ENCODE measurements at places on chromosomes 4 and X.

GRCh38 chrX:123223859-123224258 lies 39.8 kb downstream of the GRIA3 start:
- H3K4me1 ChIP-seq, result no peaks in the 10 kb centered on the region
- no peaks in the 10 kb centered on the region for H3K27me3 ChIP-seq
- H3K4me3 ChIP-seq, result no peak overlapping the region
- H3K27ac ChIP-seq, result no peak overlapping the region
- no peak for DNase-seq
- H3K36me3 ChIP-seq, result no peaks in the 10 kb centered on the region

GRCh38 chrX:9114245-9114644 lies 80.3 kb upstream of the FAM9B start:
- no peaks in the 10 kb centered on the region for H3K4me1 ChIP-seq
- no peaks in the 10 kb centered on the region for H3K36me3 ChIP-seq
- no peaks in the 10 kb centered on the region for H3K27me3 ChIP-seq
- no peak overlapping the region for H3K27ac ChIP-seq

DNA sequence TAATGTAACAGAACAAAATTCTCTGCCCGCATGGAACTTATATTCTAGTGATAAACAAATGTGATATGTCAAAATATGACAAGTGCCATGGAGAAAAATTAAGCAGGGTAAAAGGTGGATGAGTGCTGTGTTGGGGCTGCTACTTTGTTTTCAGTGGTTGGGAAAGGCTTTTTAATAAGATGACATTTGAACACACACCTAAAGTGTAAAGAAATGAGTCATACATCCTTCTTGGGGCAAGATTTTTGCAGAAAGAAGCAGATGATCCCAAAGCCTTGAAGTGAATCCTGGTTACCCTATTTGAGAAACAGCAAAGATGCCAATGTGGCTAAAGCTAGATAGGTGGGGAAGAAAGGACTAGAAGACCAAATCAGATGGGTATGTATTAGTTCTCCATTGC lies 564.1 kb downstream of the INPP4B start:
- no peak for DNase-seq
- peaks cover 10% of the 10 kb centered on the region for H3K4me1 ChIP-seq
- no peak overlapping the region for H3K27ac ChIP-seq
- no peak overlapping the region for H3K4me3 ChIP-seq

DNA sequence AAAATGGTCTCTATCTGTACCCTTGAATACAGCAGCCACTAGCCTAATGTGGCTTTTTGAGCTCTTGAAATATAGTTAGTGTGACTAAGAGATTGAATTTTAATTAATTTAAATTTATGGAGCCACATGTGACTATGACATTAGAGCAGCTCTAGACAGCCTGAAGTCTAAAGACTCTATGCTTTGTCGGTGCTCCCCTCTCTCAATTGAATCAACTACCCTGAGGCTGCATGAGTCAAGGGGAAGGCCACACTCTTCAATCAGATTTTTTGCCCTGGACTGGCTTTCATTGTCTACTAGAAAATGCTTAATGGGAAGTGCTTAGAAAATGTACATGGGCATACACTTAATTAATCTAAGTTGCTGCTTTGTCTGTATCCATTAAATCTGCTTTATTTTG lies 11.7 kb downstream of the TLR7 start:
- DNase-seq, result no peak
- no peaks in the 10 kb centered on the region for H3K4me1 ChIP-seq
- no peaks in the 10 kb centered on the region for H3K27me3 ChIP-seq
- no peak overlapping the region for H3K27ac ChIP-seq
- H3K4me3 ChIP-seq, result no peak overlapping the region

GRCh38 chrX:120335289-120335688 lies 24.0 kb upstream of the TMEM255A start:
- no peaks in the 10 kb centered on the region for H3K4me1 ChIP-seq
- H3K4me3 ChIP-seq, result no peak overlapping the region
- H3K36me3 ChIP-seq, result no peaks in the 10 kb centered on the region
- no peak for DNase-seq
- H3K27ac ChIP-seq, result no peak overlapping the region

- DNase-seq, result no peak
- H3K36me3 ChIP-seq, result no peaks in the 10 kb centered on the region
- H3K4me3 ChIP-seq, result no peak overlapping the region
- peaks cover 5% of the 10 kb centered on the region for H3K27me3 ChIP-seq
Observed at GRCh38 chr4:15182600-15183220, 180.4 kb downstream of the CPEB2 start.

DNA sequence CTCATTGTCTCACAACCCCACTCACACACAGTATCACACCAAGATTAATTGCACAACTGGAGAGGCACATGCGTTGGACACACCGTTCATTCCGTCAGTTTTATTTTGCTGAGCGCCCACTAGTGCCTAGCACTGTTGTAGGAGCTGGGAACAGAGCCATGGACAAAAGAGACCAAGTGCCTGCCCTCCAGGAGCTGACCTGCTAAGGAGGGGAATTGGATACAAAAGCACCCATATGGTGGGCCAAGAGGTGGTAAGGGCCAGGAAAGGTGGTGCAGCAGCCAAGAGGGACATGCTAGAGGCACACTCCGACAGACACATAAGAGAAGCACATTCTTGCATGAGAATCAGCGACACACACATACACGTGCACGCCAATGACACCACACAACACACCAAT lies 705 bp upstream of the CRMP1 start:
- DNase-seq, result no peak
- H3K4me3 ChIP-seq, result no peak overlapping the region
- no peaks in the 10 kb centered on the region for H3K36me3 ChIP-seq
- H3K4me1 ChIP-seq, result peaks cover 3% of the 10 kb centered on the region
- peak overlapping the region; percentile 6 for H3K27ac ChIP-seq

- H3K36me3 ChIP-seq, result no peaks in the 10 kb centered on the region
- DNase-seq, result no peak
- H3K4me3 ChIP-seq, result no peak within 1 kb of the TSS
Observed at GRCh38 chrX:103776546-103776945, at the start of gene PLP1. TSS of gene PLP1 (plus strand) at chrX:103776840. CDS start at chrX:103776996, 156 bp downstream.

DNA sequence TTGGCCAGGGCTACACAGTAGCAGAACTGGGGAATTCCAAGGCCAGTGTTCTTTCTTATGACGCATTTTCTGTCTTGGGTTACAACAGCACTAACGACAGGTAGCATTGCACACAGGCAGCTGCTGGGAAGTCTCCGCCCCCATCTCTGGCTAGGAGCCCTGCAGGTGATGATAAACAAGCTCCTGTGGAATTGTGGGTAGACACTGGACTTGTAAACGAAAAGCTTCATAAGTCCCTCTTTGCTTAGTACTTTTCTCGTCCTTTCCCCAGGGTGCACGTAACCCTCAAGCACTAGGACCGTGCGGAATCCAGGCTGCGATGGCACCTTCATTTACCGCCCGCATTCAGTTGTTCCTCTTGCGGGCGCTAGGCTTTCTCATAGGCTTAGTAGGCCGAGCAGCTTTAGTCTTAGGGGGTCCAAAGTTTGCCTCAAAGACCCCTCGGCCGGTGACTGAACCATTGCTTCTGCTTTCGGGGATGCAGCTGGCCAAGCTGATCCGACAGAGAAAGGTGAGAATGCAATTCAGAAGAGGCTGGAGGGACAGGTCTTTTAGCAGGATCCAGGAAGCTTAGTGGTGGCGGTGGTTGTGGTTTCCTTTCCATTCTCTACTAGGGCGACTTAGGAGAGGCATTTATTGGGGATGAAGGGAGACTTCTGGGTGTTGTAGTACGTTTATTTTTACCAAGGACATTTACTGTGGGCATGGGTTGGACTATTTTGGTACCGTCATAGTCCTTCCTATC lies at the start of gene FAAH2:
FAAH2 (plus strand) TSS at position 200 of the 745 bp plus-strand sequence; CDS start at position 320, 120 bp downstream.
- H3K27me3 ChIP-seq, result no peaks in the 10 kb centered on the region
- peaks cover 41% of the 10 kb centered on the region for H3K4me1 ChIP-seq
- peak within 1 kb of the TSS; percentile 76 for H3K4me3 ChIP-seq
- peak; percentile 52 for DNase-seq

GRCh38 chr4:52105276-52105675 lies 54.2 kb downstream of the SPATA18 start:
- no peak overlapping the region for H3K27ac ChIP-seq
- H3K27me3 ChIP-seq, result peaks cover 4% of the 10 kb centered on the region

DNA sequence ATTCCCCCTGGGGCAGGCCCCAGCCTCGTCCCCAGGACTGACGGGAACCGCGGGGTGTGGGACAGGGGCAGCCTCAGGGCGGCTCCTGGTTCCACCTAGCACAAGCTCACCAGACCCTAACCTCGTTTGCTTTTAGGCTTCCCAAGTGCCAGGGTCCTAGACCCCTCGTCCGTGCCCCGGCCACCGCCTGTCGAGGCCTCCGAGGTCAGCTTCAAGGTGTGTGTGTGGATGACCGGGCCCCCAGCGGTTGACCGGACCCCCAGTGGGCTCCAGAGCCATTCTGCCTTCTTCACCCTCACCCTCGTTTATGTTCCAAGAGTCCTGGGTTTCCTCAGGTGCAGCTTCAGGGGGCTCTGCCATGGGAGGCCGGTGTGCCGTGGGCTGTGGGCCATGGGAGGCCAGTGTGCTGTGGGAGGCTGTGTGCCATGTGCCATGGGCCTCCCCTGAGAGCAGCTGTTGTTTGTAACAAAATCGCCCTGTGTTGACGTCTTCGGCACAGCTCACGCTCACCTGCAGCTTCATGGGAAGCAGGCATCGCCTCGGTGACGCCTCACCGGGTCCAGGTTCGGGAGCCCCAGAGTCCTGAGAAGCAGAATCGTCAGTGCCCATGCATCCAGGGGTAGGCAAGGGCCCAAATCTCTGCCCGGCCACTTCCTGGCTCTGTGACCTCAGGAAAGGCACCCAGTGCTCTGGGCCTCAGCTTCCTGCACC lies 43.0 kb upstream of the HMX1 start:
- H3K4me1 ChIP-seq, result no peaks in the 10 kb centered on the region
- H3K27ac ChIP-seq, result no peak overlapping the region
- H3K27me3 ChIP-seq, result peaks cover 6% of the 10 kb centered on the region
- no peaks in the 10 kb centered on the region for H3K36me3 ChIP-seq
- DNase-seq, result peak; percentile 9
- H3K4me3 ChIP-seq, result no peak overlapping the region

- no peaks in the 10 kb centered on the region for H3K4me1 ChIP-seq
- no peak for DNase-seq
- no peak overlapping the region for H3K27ac ChIP-seq
- H3K27me3 ChIP-seq, result no peaks in the 10 kb centered on the region
- H3K4me3 ChIP-seq, result no peak overlapping the region
Observed at GRCh38 chrX:68045008-68045577, 388.2 kb downstream of the OPHN1 start.

GRCh38 chr4:153212736-153213135 lies 8.5 kb downstream of the TRIM2 start:
- H3K27me3 ChIP-seq, result peaks cover 50% of the 10 kb centered on the region
- H3K4me3 ChIP-seq, result no peak overlapping the region
- no peaks in the 10 kb centered on the region for H3K36me3 ChIP-seq
- no peak for DNase-seq
- H3K4me1 ChIP-seq, result no peaks in the 10 kb centered on the region
- no peak overlapping the region for H3K27ac ChIP-seq

DNA sequence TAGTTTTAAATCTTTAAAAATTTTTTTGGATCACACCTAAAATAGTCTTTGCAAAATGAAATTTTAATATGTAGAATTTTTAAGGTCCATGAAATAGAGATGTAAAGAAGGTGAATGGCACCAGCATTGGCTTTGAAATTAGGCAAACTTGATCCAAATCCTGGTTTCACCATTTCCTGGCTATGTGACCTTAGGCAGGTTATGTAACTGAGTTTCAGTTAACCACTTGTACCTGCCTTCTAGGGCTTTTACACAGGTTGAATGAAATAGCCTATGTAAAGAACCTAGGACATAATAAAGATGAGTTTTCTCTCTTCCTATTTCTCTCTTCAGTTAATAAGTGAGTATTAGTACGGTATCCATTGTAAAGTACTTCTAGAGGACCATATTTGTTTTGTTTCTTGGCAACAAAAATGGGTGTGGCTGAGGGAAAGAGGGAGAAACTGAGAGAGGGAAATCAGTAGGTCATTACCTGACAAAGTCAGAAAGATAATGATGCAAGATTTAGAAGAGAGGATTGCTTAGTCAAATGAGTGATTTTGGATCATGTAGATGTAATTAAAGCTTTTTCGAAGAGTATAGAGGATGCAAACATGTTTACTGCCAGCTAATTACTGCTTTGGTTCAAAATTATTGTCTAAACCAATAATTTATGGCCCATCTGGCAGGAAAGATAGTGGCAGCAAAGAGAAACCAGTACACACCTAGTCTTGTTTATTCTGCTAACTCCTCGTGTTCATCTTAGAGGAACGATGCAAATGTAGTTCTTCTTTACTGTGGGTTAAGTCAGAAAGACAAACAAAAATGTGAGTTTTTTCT lies 81.9 kb downstream of the PDLIM5 start:
- H3K27ac ChIP-seq, result no peak overlapping the region
- no peaks in the 10 kb centered on the region for H3K4me1 ChIP-seq
- H3K4me3 ChIP-seq, result no peak overlapping the region
- H3K27me3 ChIP-seq, result no peaks in the 10 kb centered on the region
- DNase-seq, result no peak
- no peaks in the 10 kb centered on the region for H3K36me3 ChIP-seq

GRCh38 chr4:156378033-156378665 lies 424.5 kb upstream of the CTSO start:
- no peaks in the 10 kb centered on the region for H3K4me1 ChIP-seq
- no peaks in the 10 kb centered on the region for H3K27me3 ChIP-seq
- H3K36me3 ChIP-seq, result no peaks in the 10 kb centered on the region
- DNase-seq, result no peak
- H3K4me3 ChIP-seq, result no peak overlapping the region

DNA sequence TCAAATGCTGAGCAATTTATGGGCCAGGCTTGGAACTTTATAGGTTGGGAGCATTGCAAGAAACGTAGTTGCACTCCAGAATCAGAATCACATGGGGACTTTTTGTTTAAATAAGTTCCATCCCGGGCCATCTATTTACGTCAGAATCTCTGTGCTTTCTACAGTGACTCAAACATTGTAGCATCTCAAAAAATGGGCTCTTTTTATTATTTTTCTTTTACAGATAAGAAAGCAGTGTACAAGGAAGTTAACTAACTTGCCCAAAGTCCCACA lies 10.2 kb downstream of the CC2D2A start:
- no peaks in the 10 kb centered on the region for H3K36me3 ChIP-seq
- no peaks in the 10 kb centered on the region for H3K4me1 ChIP-seq

GRCh38 chr4:111722213-111722720 lies 423.0 kb upstream of the FAM241A start:
- H3K36me3 ChIP-seq, result no peaks in the 10 kb centered on the region
- no peak overlapping the region for H3K4me3 ChIP-seq
- H3K4me1 ChIP-seq, result no peaks in the 10 kb centered on the region
- H3K27me3 ChIP-seq, result no peaks in the 10 kb centered on the region
- DNase-seq, result no peak

DNA sequence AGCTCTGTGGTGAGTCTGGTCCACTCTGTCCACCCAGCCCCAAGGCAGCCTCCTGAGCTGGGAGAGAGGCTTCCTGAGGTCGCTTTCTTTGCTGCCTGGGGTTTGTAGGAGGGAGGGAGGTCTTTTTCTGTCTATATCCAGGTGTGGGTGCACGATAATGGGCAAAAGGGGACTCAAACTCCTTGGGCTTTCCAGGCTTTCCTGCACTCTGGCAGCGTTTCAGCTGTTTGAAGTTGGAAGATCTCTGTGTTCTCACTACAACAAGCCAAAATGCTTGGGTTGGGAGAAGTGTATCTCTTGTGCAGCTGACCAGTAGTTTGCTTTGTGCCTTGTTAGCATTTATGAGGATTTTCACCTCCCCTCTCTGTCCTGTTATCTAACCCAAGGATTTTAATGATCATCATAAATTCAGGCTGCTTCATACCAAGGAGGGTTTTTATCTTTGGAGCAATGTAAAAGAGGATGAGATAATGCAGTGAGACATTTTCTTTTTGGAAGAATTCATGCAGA lies 126.3 kb downstream of the REPS2 start:
- H3K27ac ChIP-seq, result no peak overlapping the region
- H3K4me3 ChIP-seq, result no peak overlapping the region
- peaks cover 5% of the 10 kb centered on the region for H3K4me1 ChIP-seq
- no peaks in the 10 kb centered on the region for H3K36me3 ChIP-seq
- DNase-seq, result no peak
- no peaks in the 10 kb centered on the region for H3K27me3 ChIP-seq
